ENCODE measurements at places on chromosomes 12 and 14.

GRCh38 chr12:104583301-104583700 is 126.6 kb downstream of the CHST11 start:
- DNase-seq, result no peak

DNA sequence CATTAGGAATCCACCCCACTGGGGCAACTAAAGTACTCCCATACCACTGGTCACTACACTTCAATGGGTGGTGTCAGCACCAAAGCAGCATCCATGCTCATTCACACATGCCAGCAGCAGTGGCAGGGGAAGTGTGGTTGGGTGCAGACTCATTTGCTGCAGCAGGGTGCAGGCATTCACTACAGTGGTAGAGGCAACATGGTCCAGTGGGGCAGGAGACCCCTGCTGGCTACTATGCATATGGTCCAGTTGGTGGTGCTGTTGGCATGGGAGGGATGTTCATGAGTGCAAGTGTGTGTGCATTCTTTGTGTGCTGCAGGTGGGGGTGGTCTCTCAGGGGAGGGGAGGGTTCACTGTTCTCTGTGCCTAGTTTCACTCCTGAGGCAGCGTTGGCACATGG is 908.4 kb upstream of the NOVA1 start:
- no peak for DNase-seq

GRCh38 chr12:91215940-91216454 is 33.4 kb upstream of the DCN start:
- no peak for DNase-seq

- DNase-seq, result no peak
Observed at GRCh38 chr14:85366226-85366625, 163.7 kb upstream of the FLRT2 start.

GRCh38 chr12:6167327-6168280 is 32.6 kb upstream of the CD9 start:
- DNase-seq, result peak; percentile 61

DNA sequence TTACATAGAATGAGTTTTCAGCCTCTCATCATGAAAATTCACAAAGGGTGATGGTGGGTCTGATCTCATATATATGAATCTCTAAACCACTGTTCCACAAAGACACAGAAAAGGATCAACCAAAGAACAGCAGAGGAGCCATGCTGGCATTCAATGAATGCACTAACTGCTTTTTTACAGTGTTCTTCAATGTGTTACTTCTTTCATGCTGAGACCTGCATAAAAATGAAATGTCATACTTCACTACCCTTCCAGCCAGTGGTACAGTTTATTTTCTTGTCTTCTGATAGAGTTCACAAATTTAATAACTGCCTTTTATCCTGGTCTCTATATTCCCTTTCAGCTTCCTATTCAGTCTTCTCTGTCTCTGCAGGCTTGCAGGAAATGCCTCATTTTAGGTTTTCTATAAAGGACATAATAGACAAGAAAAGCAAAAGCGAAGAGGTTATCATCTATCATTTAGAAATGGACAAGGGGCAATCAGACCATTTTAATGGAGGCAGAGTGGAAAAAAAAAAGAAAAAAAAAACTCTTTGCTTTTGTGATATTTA is 836.7 kb upstream of the FOXG1 start:
- no peak for DNase-seq

GRCh38 chr14:90509403-90509802 is 112.6 kb downstream of the CALM1 start:
- DNase-seq, result no peak

DNA sequence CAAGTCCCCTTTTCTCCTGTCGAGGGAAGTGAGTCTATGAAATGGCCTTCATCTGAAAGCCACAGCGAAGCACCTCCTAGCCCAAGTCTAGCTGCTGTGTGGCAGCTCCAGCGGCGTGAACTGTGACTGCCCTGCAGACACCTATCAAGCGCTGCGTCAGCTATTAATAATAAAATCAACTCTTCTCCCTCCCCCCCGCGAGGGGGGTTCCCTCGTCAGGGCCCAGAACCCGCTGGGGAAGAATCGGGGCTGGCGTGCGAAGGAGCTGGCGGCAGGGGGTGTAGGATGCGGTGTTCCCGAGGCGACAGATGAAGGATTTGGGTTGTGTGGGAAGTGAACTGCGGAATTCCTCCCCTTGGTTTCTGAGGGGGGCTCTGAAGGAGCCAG is 662 bp upstream of the ATP2A2 start:
- peak; percentile 26 for DNase-seq

DNA sequence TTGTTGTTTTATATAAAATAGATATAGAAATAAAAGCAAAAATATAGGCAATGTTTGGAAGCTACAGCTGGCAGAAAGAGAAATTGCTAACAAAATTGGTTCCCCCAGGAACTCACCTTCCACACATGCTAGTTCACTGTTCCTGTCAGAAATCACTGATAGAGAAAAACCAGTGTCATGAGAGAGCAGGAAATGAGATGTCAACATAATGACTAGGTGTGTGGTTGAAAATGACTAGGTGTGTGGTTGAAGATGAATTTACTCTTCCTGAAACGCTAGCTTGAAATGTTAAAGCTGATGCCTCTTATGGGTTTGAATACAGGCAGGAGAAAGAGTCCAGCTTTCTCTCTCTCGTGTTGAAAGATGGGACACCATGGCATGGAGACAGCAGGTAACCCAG is 216.3 kb downstream of the C12orf42 start:
- no peak for DNase-seq

DNA sequence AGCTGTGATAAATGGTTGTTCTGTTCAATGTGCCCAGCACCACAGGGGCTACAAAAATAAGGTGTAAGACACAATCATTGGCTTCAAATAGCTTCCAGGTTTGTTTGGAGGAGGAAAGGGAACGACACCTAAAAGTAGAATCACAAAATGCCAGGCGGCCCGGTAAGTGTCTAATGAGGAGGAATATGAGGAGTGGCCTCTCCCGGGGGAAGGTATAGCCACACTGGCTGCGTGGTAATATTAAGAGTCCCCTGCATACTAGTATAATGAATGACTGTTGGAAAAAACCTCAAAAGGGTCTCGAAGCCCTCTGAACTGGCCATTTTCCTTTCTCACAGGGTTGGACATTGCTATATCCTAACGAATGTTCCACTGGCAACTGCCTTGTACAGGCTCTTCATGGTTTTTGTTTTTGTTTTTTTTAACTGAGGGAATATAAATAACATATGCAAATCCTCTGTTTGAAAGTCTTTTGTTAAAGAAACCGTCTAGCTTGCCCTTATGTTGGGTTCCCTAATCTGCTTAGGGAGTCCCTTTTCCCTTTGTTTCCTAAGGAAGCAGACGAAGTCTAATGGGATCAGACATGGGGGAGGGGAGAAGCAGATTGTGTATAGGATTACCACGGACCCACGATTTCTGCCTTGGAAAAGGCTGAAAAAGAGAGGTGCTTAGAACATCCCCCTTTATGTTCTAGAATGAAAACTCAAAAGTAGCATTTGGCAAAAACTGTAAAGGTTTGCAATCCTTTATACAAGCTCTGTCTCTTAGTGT is 4.2 kb downstream of the CCDC60 start:
- no peak for DNase-seq

GRCh38 chr12:113906411-113907200 is 59.5 kb downstream of the RBM19 start:
- DNase-seq, result no peak

DNA sequence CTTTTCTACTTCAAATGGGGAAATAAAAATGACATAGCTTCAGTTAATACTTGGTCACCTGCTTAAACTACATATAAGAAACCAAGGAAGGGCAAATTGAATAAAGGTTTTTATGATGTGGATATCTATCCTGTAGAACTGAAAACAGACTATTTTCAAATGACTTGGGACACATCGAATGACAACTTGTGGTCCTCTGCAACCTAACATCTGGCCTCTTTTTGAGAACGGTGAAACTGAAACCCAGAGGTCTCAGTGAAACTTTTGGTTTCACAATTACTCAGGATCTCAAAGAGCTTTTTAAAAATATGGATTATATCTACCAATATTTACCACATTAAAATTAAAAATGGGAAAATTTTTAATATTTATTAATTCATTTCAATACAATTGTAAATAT is 65.2 kb downstream of the PPP2R5E start:
- no peak for DNase-seq

DNA sequence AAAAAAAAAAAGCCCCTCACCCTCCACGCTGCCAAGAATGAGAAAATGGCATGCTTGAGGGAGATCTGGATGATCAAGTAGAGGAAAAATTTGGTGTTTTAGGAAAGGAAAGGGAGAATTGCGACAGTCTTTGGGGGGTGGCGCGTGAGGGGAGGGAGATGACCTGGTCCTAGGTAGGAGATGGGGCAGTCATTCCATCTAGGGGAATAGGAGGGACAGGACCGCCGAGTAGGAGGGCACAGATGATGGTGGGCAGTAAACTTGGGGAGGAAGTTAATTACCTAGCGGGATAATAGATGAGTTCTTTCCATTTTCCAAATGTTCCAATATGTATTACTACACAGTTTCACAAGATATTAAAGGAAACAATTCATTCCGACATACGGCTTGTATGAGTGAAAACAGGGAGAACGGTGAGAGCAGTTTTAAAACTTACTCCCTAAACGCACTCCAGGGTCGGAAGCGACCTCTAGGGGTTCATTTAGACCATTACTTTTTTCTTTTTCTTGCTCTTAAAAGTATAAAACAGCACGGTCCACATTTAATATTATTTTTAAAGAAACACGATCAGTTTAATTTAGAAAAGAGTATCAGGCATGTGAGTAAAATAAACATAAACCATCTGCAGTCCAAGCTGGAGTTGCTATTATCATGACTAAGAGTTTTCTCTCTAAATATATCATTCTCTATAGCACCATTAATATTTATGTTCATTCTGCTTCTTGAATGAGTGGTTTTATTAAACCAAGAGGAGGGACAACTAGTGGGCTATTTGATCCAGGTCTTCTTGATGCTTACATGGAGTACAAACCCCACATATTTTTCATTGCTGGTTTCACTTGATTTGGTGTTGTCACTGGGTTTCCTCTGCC is 3.0 kb upstream of the FNTB start:
- DNase-seq, result no peak

DNA sequence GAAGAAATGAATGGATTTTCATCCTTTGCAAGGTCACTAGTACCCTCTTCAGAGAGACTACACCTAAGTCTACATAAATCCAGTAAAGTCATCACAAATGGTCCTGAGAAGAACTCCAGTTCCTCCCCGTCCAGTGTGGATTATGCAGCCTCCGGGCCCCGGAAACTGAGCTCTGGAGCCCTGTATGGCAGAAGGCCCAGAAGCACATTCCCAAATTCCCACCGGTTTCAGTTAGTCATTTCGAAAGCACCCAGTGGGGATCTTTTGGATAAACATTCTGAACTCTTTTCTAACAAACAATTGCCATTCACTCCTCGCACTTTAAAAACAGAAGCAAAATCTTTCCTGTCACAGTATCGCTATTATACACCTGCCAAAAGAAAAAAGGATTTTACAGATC is 40.8 kb downstream of the SPATA7 start:
- DNase-seq, result no peak

GRCh38 chr14:95250936-95251335 is 68.8 kb downstream of the CLMN start:
- no peak for DNase-seq

GRCh38 chr12:99976762-99977161 is 8.0 kb downstream of the ANKS1B start:
- DNase-seq, result no peak

GRCh38 chr12:31234955-31235867 is 90.7 kb downstream of the SINHCAF start:
- no peak for DNase-seq

- no peak for DNase-seq
Observed at GRCh38 chr12:13451776-13452175, 255.2 kb downstream of the EMP1 start.
